ENCODE measurements at places on chromosomes 4 and X. TPM values are rescaled to one million over a fixed set of nuclear protein-coding genes. Genes with fewer than 3 reads are reported as not detected.

GRCh38 chr4:39637586-39638353 is 895 bp downstream of the SMIM14 start:
- no peak for DNase-seq

GRCh38 chr4:98363431-98363830 is 102.2 kb downstream of the RAP1GDS1 start:
- no peak for DNase-seq

DNA sequence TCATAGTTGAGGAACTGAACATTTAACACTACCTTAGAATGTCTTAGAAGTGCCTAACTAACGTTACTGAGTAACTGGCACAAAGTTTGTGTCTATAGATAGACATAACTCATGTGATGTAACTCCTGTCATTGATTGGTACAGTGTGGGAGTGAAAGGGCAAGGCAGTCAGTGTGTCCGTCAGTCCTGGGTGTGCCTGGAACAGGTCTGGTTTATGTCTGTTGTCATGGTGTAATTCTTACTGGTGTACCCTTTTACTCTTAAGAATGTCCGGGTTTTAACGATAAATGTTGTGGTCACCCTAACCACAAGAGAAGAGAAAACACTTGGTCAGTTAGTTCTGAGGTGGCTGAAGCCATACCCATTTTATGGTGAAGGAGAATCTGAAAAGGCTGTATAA is 93.1 kb upstream of the ESX1 start:
- DNase-seq, result no peak

GRCh38 chr4:87570290-87570805 is 38.0 kb upstream of the DSPP start:
- DNase-seq, result no peak

Gene PNMA6E
- polyA plus RNA-seq, result not detected

Gene ABRAXAS1
- polyA plus RNA-seq, result 5.8 TPM
